ENCODE measurements at places on chromosomes 3 and 15.

- no peak for DNase-seq
These were observed 331.7 kb upstream of the ADAMTS9 start for GRCh38 chr3:65019443-65020055.

DNA sequence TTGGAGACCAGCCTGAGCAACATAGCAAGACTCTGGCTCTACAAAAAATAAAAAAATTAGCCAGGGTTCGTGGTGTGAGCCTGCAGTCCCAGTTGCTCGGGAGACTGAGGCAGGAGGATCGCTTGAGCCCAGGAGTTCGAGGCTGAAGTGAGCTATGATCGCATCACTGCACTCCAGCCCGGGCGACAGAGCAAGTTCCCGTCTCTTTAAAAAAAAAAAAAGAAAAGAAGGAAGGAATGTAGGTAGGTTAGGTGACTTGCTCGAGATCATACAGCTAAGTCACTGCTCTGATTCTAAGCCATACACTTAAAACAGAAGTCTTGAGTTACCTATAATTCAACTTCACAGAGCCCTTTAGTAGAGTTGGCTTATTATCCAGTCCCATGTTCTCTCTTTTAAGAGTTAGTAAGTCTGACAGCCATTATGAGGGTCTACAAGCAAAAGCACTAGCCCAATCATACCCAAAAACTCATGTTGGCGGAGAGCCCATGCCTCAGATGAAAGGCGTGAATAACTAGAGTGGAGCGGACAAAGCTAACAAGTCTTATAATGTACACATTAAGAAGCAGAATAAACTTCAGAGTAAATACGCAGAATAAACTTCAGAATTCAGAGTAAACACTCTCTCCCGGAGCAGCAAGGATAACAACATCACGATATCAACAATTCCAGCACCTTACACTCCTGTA, 768 bp downstream of the AAGAB start:
- DNase-seq, result no peak

- no peak for DNase-seq
These were observed 84.9 kb downstream of the EPHB1 start for GRCh38 chr3:134879990-134880389.

- DNase-seq, result no peak
These were observed 15.5 kb downstream of the TATDN2 start for GRCh38 chr3:10263646-10264363.

GRCh38 chr3:127123533-127123932, 69.4 kb upstream of the PRR23E start:
- DNase-seq, result no peak

DNA sequence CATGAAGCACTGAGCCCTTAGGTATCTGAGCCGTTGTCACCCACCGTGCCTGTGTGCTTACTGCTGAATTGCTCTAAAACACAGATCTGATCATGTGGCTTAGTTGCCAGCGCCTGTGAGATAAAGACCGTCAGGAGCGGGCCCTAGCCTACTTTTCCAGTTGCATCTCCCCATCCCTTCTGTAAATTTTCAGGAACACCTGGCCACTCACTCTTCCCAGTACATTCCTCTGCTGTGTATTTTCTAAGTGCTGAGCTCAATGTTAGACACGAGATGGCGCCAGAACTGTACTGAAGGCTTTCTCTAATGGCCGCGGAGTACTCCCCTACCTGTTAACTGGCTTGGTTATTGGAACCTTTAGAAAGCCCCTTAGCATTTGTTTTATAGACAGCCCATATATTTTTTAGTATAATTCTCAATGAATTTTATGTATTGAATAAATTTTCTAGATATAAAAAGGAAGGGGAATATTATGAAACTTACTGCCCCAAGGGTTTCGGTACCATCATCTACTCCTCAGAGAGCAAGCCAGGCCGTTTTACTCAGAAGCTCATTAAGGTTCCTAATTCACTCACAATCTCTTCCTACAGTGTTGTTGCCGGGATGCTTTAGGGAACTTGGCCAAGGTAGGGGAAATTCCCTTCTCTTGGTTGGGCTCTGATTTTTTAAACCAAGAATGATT, 16.7 kb upstream of the WNT7A start:
- peak; percentile 86 for DNase-seq

- DNase-seq, result no peak
These were observed at the start of gene FAM3D for GRCh38 chr3:58666683-58667082. Gene FAM3D (minus strand): TSS chr3:58666774. CDS start chr3:58655563, 11,211 bp downstream.

DNA sequence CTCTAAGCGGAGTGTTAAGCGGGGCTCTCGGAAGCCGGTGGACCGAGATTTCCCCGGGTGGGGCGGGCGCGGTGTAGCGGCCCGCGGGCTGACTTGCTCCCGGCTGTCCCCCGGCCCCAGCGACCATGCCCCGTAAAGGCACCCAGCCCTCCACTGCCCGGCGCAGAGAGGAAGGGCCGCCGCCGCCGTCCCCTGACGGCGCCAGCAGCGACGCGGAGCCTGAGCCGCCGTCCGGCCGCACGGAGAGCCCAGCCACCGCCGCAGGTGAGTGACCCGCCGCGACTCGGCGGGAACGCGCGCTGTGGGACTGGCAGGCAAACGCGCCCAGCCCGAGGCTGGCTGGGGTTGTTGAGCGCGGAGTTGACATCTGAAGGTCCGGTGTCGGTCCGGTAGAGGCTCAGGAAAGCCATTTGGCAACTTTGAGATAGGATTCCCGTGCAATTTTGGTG, 1.3 kb downstream of the SMC4 start:
- no peak for DNase-seq

DNA sequence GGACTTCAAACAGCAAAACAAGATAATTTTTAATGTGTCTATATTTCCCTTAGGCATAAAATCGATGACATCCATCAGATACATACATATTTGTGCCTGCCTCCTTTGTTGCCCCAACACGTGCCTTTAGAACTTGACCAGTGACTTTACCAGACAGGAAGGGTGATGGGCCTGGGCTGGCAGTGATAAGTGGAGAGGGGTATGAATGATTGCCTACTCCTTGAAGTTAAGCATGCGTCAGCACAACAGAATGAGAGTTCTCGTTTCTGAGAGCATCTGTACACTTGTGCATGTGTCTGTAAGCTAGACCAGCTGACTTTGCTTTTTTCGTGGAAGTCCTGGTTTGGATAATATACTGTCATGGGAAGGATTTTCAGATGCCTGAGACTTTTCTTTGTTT, 54.9 kb upstream of the COL6A6 start:
- DNase-seq, result no peak

DNA sequence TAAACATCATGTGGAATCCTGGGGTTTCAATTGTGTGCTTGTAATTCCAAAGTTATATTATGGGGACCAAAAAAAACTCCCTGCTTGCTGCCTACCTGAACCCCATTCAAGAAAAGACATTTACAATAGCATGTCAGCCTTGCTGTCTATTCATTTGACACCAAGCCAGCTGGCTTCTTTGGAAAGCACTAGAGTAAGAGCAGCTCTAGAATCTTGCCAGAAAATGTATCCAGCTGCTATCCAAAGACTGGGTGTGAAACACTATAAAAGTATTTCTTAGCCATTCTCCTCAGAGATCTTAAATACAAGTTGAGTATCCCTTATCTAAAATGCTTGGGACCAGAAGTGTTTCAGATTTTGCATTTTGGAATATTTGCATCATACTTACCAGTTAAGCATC, 87.4 kb downstream of the RAD18 start:
- no peak for DNase-seq

- DNase-seq, result no peak
These were observed 5.5 kb downstream of the HHLA2 start for GRCh38 chr3:108301695-108302404.

GRCh38 chr3:18787441-18787840, 360.9 kb upstream of the KCNH8 start:
- DNase-seq, result no peak

DNA sequence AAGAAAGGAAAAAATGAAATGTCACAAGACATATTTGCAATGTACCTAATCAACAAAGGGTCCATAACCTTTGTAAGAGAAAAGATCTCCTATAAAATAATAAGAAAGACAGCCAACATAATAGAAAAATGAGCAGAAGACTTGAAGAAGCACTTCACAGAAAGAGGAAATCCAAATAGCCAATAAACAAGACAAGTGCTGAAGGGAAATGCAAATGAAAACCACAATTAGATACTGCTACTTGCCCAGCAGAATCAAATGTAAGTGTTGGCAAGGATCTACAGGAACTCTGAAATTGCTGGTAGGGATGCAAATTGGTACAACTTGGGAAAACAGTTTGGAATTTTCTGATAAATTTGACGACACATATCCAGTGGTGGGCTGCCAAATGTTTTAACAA, 15.1 kb upstream of the TOPAZ1 start:
- DNase-seq, result no peak

Data from NCI-H526 treated with DMSO at 0.1 percent for 48 hours (cell line).